ENCODE measurements at places on chromosomes 2 and 18.
A peak's percentile ranks its signal among the peaks of the same experiment; 100 is the strongest.

GRCh38 chr18:74946646-74947375 is 262.1 kb downstream of the PTGR3 start:
- DNase-seq = no peak

DNA sequence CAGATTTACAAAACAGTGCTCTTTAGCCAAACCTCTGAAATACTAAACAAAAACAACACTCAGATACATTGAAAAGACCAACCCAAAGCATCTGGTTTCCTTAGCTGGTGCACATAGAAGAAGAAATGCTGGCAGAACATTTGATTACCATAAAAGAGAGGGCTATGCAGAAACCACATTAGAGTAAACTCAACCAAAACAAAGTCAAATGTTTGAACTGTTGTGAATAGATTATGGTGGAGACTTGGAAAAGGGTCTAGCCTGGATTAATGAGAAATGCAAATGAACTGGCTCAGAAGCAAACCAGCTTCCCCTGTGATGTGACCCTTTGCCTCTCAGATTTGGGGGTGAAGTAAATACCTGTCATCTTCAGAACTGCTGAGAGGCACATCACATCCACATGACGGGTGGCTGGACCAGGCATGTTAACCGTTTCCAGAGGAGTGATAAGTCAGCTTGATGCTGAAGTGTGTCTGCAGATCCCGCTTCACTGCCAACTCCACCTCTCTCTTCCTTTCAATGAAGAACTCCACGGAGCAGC is 153.0 kb downstream of the NRP2 start:
- DNase-seq = no peak

DNA sequence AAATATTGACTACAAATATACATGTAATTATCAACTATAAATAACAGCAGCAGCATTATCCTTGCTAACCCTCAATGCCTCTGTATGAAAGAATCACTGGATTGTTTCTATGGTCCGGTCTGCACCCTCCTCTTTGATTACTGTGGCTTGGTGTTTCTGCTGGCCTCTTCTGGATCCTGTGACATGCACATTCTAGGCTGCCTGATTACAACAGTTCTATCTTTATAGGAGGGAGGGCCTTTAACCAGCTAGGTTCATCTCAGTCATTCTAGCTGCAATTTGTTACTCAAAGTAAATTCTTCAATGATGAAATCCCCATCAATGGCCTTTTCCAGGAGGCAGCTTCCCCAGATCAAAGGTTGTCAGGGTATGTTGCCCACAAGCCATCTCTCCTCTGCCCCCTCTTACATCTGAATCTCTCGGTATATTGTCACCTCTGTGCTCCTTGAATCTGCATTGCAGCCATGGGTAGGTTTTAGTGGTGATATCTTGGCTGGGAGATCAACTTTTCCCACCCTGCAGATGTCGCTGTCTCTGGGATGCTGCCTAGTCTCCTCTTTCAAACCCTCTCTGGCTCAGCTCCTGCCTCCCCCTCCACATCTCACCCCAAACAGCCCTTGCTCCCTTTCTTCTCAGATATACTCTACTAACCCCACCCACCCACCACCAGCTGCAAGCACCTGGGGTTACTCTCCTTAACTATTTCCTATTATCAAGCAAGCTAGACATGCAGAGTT is 106.2 kb upstream of the BZW1 start:
- no peak for DNase-seq

DNA sequence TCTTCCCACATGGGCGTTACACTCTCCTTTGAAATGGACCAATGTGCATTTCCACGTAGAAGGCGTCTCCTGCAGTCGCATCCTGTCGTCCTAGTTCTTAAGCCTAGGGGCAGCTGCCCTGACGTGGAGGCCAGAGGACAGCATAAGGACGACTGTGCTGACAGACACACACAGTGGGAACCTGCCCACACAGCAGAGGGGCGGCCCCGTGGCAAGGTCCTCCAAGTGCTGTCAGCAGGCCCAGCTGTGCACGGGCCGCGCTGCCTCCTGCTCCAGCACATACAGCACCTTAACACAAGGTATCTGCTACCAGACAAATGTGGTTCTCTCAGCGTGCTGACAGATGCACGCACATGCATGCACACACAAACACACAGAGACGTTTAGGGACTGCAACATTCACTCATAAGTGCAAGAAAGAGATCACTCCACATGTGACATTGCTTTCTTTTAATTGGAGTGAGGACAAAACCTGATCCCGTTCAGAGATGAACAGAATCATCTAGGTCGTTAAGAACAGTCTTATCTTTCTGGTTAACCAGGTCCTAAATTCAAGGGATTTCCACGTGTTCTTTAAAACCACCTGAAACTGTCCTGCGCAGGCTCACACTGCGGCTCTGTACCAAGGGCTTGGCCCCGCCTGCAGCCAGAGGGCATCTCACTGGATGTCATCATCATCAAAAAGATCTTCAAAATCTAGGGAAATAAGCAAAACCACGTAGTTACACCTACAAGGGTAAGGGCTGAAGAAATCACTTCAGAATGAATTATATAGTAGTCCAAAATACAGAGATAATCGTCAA is 5.5 kb downstream of the COPS9 start:
- DNase-seq = no peak

GRCh38 chr2:27703638-27704341 is 40.1 kb downstream of the SLC4A1AP start:
- DNase-seq = peak; percentile 74

- no peak for DNase-seq
These were observed 100.7 kb downstream of the RAPGEF4 start for GRCh38 chr2:172836347-172836821.

- DNase-seq = no peak
These were observed 176.1 kb upstream of the SESTD1 start for GRCh38 chr2:179440642-179441251.

DNA sequence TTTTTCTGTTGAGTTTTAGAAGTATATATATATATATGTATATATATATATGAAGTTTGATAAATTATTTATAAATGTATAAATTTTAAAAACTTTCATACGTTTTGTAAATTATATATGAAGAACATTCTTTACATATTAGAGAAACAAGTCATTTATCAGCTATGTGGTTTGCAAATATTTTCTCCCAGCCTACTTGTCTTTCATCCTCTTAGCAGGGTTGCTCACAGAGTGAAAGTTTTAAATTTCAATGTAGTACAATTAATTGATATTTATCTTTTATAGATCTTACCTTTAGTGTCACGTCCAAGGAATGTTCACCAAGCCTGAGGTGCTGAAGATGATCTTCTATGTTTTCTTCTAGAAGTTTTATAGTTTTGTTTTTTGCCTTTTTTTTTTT is 78.3 kb upstream of the HS6ST1 start:
- DNase-seq = no peak

- no peak for DNase-seq
These were observed 51.9 kb downstream of the DCDC2C start for GRCh38 chr2:3755277-3755676.

DNA sequence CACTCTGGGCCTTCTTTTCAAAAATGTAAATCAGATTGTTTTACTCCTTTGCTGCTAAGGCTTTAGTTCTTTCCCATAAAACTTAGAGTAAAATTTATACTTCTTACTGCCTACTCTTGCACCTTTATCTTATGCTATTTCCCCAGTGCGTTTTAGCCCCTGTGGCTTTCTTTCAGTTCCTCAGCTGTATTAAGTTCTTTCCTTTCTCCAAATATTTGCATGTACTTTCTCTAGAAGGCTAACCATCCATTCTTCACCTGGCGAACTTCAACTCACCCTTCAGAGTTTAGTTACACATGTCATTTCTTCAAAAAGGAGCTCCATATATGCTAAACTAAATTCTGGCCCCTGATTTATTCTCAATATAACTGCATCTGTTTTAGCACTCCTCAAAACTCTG is 160.7 kb downstream of the FSHR start:
- DNase-seq = no peak

DNA sequence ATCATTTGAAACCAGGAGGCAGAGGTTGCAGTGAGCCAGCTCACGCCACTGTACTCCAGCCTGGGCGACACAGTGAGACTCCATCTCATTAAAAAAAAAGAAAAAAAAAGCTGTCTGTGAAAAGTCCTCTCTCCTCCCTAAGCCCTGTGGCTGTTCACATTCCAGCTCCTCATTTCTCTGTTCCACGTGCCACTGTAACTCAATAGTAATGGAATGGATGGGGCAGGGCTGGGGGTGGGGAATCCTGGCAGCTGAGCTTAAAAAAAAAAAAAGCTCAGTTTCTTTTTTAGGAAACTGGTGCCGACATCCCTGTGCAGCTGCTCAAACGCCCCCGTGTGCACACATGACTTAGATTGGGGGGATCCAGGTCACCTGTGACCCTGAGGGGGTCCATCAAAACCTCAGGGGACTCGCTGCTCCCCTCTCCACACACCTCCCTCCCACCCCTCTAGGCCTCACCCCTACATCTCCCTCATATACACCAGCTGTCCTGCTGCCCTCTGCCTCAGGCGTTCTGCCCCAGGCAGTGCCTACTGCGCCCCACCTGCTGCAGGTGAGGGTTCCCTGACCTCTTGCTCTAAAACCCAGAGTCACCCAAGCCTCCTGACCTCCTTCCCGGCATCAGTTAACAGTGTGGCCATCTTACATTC is 255.4 kb downstream of the AGAP1 start:
- DNase-seq = no peak

GRCh38 chr2:11742702-11743357 is 3.6 kb upstream of the LPIN1 start:
- no peak for DNase-seq

GRCh38 chr2:47173986-47174732 is 19.1 kb upstream of the STPG4 start:
- DNase-seq = no peak

- no peak for DNase-seq
These were observed 112.8 kb downstream of the PHLPP1 start for GRCh38 chr18:62828091-62828640.

DNA sequence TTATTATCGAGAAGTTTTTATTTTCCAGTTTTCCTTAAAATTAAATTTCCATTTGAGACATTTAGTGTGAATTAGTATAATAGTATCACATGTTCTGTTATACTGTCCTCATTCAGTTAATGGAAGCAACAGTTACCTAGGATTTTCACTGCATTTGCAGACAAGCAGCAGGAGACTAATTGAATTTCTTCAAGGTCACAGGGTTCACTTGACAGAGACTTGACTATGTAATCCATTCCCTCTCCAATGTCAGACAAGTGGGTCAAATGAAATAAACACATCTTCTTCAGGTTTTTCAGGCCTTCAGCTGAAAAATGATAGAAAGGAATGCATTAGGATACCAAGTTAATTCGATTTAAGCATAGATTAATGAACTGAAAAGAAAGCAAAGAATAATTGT is 26.7 kb downstream of the NLRC4 start:
- no peak for DNase-seq

DNA sequence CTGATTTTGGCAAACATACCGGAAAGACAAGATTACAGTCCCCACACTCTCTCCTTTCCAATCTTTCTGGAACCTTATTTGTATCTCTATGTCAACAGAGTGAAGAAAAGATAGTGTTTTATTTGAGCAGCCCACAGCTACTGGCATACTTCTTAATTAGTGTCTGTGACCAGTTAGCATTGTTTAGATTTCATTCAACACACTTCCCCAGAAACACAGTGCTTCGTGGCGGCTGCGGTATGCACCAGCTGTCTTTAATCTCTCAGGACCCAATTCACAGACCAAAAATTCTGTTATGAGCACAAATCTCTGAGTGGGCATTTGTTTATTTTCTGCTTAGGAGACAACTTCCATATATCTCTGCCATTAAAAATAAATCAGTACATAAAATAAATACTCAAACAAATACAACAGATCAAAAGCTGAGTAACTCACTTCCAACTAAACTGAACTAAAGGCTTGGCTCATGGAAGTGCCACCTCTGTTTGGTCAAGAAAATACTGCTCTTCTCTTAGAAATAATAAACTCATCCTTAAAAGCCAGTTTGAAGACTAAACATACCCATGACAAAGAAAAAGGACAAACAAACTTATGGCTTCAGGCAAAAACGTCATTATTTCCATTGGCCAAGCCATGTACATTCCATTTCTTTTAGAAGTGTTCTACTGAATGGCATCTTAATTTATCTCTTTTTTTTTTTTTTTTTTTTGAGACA is 392.4 kb downstream of the TXNL1 start:
- no peak for DNase-seq

DNA sequence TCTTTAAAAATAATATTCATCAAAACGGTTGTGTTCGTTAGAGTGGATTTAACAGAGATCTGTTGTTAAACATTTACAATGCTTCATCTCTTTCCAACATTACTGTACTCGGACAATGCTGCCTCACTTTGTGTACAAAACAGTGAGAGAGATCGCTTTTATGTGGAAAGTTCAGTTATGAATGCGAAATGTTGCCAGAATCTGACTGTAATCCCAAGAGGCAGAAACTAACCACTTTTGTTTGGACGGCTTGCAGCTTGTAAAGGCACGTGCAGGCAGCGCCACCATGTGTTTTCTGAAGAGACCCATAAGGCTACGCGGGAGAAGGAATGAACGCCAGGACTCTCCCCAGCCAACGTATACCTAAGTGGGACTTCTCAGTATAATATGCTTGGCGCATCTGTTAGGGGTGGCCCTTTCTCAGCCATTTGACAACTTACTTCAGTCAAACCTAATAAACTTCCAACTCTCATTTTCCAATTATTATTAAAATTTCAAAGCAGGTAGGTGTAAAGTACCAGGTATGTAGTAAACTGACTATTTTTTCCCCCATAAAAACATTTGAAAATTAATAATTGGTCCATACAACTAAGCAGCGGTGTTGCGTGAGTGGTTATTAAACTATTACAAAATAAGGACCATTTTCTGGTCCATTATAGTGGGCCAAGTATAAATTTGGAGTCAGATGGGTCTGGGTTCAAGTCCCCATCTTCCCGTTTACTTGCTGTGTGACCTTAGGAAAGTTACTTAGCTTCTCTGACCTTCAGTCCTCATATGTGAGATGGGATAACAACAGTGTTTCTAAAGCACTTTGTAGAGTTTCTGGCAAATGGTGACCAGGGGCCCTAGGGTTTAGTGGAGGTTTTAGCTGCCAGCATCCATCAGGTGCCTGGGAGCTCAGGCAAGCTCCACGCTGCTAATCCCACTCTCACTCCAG is 5.6 kb upstream of the NAPG start:
- DNase-seq = peak; percentile 67

- DNase-seq = no peak
These were observed 112.5 kb upstream of the GPC1 start for GRCh38 chr2:240322991-240323390.

DNA sequence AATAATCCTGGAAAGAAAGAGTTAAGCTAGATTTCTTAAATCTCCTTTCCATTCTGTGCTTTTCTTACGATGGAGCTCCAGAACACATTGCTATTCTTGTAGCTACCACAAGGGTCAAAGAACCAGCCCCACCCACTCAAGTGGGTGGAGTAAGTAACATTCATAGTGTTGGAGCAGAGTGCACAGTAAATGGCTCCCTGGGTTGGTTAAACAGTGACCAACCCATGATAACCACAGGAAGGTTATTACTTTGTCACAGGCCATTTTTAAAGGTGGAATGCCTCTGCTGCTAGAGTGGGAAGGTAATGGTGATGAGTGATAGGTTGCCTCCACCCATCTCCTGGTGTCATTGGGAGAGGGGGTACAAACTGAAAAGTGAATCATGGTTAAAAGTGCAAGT is 13.9 kb downstream of the ARPC2 start:
- DNase-seq = no peak

DNA sequence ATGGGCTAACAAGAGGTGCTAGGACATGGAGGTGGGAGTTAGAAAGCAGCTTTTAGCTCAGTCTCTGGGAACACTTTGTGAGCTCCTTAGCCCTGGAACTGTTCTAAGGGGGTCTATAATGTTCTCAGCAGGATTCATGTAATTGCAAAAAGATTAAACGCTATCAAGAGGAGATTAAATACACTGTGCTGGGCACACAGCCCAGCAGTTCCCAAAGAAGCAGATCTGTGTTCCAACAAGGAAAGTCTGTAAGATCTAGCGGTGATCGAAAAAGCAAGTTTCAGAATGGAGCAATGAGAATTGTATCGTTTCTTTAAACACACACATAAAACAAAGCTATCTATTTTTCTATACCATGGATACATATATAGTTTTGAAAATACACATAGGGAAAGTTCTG is 2.4 kb upstream of the ARID5A start:
- DNase-seq = no peak

All from CD4-positive, alpha-beta T cell treated with Interleukin-15 for 1 hour (primary cell).